ENCODE measurements at places on chromosomes 13 and 19.
A peak's percentile ranks its signal among the peaks of the same experiment; 100 is the strongest.

DNA sequence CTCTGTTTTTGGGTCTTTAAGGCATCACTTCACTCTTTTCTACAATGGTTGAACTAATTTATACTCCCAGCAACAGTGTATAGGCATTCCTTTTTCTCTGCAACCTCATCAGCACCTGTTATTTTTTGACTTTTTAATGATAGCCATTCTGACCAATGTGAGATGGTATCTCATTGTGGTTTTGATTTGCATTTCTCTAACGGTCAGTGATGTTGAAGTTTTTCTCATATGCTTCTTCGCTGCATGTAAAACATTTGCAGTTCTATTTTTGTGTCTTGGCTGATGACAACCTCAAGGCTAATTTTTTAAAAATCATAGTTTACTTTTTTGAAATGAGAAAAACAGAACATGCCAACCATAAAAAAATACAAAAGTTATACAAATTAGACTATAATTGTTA, 258.2 kb upstream of the EDNRB start:
- no peak for DNase-seq

- peak; percentile 59 for DNase-seq
These were observed 12.0 kb upstream of the SHFL start for GRCh38 chr19:10074153-10074552.

- DNase-seq, result no peak
These were observed 633 bp downstream of the SHISA7 start for GRCh38 chr19:55442372-55442961.

DNA sequence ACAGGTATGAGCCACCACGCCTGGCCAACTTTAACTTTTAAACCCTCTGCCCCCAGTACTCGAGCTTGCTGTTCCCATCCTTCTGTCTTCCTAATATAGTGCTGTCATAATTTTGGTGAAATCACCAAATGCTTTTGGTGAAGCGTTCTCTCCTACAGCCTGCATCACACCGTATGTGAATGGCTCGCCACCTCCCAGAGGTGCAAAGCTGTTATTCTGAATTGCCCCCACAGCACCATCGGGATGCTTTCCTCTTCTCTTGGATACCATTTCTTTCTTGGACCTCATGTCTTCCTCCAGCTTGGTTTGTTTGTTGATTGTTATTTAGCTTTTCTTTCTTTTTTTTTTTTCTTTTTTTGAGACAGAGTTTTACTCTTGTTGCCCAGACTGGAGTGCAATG, 53.0 kb upstream of the XPO4 start:
- DNase-seq, result no peak

DNA sequence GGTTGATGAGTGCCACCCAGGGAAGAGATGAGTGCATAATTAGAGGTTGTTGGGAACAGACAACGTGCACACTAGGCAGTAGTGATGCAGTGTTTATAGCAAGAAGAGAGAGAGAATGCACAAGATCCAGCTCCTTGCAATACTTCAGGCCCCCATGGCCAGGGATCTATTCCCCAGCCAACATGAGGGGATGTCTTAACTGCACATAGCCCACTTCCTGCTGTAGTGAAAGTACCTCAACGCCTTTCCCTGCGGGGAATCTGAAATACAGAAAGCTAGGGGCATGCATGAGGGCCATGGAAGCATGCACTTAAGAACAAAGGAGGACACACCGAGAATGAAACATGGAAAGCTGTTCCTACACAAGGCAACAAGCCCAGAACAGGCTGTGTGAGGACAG, 636.7 kb upstream of the GPC6 start:
- no peak for DNase-seq

- DNase-seq, result no peak
These were observed 69.7 kb upstream of the UBL3 start for GRCh38 chr13:29920025-29920643.

GRCh38 chr19:33443638-33444561, 70.4 kb downstream of the CEBPG start:
- DNase-seq, result no peak

DNA sequence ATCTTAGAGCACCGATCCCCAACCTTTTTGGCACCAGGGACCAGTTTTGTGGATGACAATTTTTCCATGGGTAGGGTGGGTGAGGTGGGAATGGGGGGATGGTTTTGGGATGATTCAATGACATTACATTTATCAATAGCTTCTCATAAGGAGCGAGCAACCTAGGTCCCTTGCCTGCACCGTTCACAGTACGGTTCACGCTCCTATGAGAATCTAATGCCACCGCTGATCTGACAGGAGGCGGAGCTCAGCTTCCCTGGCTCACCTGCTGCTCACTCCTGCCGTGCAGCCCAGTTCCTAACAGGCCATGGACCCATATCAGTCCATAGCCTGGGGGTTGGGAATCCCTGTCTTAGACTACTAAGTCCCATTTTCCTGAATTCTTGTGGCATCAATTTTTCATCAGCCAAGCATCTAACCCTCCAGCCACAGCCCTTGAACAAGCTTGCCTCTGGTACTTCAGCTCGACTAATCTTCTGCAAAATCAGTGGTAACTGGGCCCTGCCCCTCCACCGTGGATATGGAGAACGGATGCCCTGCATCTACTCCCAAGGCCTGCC, 37.0 kb upstream of the MAP3K10 start:
- no peak for DNase-seq

DNA sequence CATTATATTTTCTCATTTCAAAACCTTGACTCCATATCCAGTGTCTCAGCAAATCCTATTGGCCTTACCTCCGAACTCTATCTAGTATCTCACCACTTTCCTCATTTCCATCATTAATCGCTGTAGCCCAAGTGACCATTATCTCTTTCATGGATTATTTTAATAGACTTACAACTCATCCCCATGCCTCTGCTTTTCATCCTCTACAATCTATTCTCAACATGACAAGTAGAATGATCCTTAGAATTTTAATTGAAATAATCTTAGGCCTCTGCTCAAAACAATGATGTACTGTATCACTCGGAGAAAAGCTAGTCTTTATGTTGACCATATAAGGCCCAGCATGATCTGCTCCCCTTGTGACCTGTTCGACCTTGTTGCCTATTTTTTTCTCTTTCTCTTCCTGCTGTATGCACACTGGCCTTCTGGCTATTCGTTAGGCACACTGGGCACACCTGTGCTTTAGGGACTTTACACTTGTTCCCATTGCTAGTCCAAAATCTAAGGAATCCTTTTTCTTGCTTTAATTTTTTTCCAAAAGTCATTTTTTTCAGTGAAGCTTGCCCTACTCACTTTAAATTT, 21.4 kb downstream of the DNAJC15 start:
- DNase-seq, result no peak

DNA sequence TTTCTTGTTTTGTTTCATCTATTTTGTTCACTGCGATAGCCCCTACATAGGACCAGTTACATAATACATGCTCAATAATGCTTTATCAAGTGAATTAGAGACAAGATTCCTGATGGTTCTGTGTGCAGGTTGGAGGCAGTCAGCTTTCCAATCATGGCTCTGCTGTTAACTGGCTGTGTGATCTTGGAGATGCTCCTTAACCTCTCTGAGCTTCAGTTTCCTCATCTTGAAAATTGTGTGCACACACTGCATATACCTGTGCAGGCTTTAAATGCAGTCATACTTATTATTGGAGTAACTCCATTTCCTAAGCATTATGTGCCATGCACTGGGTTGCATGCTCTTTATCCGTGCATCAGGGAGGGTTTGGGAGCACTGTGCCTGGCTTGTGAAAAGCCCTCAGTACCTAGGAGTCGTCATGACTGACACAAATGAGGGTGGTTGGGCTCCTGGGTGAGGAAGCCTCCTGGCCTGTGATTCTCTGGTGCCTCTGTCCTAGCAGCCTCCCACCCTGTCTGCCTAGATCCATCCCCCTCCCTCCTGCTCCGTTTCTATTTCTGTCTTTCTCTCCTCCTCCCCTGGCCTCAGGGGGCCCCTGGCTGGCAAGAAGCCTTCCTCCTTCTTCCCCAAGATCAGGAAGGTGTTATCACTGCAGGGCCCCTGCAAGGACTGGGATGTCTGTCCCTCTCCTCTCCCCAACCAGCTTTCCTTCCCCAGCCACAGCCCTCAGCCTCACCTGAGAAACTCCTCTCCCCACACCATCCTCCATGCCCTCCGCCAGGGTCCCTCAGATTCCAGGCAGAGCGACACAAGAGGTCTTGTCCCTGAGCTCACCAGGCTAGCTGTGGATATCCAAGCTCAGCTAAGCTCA, 8.7 kb downstream of the IFNL1 start:
- DNase-seq, result no peak

GRCh38 chr19:52498571-52498970, 28.9 kb upstream of the ZNF808 start:
- DNase-seq, result no peak

GRCh38 chr19:6030214-6030507, 52.2 kb upstream of the RANBP3 start:
- DNase-seq, result peak; percentile 87

DNA sequence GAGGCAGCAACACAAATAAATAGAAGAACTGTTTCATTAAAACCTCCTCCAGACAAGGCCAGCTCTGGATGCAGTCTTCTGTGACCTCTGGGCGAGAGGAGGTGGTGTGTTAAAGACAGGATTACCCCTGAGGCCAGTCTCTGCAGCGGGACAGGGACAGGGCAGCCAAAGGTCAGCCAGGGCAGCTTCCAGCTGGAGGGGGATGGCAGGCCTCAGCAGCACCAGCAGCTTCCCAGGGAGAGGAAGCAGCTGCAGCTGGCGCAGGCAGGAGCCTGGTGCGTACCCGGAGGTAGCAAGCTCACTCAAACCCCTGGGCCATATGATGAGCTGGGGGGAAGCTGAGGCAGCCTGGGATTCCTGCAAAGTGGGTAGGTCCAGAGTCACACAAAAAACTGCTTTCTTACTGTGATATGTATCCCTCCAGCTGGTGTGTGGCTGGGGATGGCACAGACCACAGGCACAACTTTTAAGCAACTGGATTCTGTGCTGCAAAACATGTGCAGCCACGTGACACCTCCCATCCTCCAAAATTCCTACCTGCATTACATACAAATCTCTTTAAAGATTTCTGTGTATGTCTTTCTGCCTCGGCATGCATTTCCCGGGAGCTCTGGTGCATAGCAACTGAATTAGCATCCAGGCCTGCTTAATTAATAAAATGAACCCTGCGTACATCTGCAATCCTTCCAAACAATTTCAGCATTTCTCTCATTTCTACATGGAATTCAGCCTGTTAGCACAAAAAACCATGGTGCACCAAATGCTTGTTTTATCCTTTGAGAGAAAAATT, 238.3 kb upstream of the MAB21L1 start:
- no peak for DNase-seq

- DNase-seq, result no peak
These were observed 88.4 kb upstream of the PCDH8 start for GRCh38 chr13:52936806-52937205.

- DNase-seq, result no peak
These were observed 37.3 kb upstream of the FNDC3A start for GRCh38 chr13:48938308-48938943.
